ENCODE measurements at places on chromosomes 12 and 14.

GRCh38 chr14:84891404-84891803 lies 638.5 kb upstream of the FLRT2 start:
- DNase-seq: no peak

DNA sequence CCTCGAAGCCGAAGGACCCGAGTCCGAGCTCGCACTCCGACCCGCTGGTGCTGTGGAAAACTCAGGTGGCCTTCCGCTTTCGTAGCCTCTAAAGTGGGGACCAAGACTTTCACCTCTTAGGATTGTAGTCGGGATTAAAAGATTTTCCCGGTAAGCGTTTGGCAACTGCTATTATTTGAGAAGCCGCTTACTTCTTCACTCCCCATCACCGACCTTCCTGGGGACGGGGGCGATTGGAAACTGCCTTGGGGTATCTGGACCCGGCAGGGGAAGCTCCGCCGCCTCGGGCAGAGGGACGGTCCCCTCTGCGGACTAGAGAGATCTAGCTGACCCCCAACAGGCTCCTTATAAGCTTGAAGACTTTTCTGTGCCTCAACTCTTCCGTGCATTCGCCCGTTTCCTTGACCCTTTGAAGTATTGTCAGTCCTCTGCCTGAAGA lies 659 bp downstream of the TRAFD1 start:
- no peak for DNase-seq

GRCh38 chr12:124939421-124940142 lies 25.1 kb upstream of the UBC start:
- peak; percentile 92 for DNase-seq

DNA sequence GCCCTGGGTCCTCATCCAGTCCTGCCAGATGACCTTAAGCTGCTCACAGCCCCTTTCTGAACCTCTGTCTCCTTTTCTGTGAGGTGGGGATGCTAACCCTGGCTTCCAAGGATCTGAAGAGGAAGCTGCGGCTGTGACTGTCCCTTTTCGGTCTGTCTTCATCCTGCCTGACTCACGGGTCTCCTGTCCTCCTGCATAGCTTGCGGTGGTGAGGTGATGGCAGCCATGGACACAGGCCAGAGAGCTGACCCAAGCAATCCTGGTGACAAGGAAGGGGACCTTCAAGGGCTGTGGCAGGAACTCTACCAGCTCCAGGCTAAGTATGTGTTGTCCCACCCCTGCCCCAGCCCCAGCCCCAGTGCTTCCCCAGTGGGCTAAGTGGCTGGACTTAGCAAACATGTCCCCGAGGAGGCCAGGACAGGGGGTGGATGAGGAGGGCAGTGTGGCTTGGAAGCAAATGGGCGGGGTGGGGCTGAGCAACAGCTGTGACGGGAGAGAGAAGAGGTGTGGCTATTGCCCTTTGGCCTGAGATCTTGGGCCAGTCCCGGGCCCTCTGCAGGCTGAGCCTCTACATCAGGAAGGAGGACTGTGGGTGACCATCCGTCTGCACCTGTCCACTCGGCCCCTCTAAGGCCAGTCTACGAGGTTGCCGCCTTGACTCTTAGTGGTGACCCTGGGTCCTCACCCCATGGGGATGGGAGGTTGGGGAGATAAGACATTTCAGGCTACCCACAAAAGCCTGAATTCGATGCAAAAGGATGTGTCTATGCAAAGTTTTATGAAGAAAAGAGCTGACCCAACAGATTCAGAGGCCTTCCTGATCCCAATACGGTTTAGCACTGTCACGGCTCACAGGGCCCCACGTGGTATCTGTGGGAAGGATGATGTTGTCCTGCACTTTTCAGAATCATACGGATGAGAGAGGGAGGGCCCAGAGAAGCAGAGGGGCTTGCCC lies 1.1 kb downstream of the CCDC197 start:
- no peak for DNase-seq

DNA sequence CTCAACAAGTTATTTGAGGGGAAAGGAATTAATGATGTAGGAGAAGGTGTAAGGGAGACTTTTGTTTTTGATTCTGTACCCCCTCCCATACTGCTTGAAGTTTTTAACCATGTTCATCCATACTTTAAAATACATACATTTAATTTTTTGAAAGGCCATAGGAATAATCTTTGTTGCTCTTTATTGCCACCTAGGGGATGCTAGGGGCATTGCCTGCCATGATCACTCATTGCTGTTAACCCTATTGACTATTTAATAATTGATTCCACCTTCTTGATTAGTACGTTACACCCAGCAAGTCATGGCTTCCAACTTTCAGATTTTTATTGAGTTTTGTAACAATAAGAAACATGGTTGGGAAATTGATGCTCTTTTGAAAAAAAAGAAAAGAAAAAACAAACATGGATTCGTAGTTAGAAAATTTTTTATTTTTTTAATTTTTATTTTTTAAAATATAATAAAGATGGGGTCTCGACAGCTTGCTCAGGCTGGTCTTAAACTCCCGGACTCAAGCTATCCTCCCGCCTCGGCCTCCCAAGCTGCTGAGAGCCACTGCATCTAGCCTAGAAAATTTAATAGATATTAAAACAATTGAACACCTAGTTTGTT lies 8.5 kb upstream of the PRKAB1 start:
- DNase-seq: no peak

DNA sequence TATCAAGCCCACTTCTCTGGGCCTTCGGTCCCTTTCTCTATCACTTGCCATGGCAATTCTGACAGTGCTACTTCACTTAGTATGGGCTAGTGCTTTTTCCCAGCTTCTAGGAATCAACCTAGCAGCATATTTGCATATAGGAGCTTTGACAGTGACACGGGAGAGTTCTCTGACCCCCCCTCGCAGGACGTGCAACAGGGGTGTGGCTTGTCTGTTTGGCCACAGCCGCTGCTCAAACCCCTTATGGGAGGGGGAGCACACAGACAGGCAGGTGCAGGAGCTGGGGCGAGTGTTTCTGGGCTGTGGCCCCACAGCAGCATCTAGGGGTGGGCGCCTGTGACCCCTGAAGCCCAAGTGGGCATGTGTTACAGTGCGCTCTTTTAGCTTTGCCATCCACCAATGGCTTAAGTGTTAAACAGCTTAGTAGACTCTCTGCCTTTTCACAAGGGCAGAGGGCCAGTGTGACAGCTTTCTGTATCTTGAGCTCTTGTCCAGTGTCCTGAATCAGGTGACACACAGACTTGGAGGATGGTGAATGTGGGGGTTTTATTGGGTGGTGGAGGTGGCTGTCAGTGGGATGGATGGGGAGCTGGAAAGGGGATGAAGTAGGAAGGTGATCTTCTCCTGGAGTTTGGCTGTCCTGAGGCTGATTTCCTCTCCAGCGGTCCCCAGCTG lies 229.3 kb downstream of the PCNX1 start:
- no peak for DNase-seq

DNA sequence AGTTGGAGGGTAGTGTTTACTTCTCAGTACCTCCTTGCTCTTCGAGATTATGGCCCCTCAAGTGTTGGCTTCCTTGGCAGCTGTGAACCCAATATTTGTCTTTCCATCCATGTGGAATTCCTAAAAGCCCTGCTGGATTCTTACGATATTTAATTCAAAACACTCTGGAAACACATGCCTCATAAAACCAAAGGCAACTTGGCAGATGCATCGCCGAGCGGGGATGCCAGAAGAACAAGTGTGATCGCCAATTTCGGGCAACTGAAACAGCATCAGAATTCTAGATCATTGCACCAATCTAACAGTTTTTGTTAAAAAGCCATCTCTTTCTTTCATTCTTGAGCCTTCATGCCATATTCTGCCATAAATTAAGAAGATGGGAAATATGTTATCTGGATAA lies 934.4 kb downstream of the AACS start:
- DNase-seq: no peak

- no peak for DNase-seq
Measured at GRCh38 chr12:92261071-92261470, 115.4 kb upstream of the BTG1 start.

- no peak for DNase-seq
Measured at GRCh38 chr12:82848845-82849244, 162.1 kb downstream of the TMTC2 start.

GRCh38 chr12:105705765-105706164 lies 375.3 kb downstream of the C12orf75 start:
- no peak for DNase-seq

DNA sequence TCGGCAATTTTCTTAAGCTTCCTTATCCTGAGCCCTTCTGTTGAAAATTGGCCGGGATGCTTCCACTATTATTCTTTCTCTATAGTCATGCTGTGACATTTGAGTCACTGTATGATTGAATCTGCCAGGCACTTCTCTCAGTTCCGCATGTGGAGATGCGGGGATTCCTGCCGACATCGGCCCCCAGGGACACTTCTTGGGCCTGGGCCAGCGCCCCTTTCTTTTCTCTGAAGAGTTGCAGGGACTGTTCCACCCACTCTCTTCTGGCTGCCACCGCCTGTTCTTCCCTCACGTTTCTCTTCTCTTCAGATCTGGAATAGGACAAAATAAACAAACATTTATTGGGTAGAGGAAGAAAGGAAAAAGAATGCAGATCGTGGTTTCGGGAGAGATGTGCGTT lies 310.1 kb downstream of the ETNK1 start:
- no peak for DNase-seq

GRCh38 chr14:38143659-38144505 lies 63.8 kb upstream of the SSTR1 start:
- no peak for DNase-seq

DNA sequence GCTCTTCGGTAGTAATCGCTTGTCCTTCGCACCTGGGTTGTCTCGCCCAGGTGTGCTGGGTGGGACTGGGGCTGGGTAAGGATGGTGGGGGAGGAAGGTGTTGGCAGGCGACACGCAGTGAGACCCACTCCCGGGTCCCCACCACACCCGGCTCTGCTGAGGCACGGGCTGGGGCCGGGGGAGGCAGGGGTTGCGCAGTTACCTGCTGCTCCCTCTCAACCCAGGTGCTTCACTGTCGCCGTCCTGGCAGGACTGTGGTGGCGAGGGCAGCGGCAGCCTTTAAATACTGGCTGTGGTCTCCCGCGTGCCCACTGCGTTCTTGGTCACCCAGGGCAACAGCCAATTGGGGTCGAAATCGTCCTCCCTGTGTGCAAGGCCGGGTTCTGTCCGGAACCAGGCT lies at the start of gene CCER1:
Gene CCER1, minus strand, starts transcription at position 256 of the 400 bp plus-strand sequence. CDS start 434 bp downstream, outside the sequence.
- DNase-seq: no peak

- no peak for DNase-seq
Measured at GRCh38 chr14:64126548-64126947, 167.6 kb downstream of the ESR2 start.

DNA sequence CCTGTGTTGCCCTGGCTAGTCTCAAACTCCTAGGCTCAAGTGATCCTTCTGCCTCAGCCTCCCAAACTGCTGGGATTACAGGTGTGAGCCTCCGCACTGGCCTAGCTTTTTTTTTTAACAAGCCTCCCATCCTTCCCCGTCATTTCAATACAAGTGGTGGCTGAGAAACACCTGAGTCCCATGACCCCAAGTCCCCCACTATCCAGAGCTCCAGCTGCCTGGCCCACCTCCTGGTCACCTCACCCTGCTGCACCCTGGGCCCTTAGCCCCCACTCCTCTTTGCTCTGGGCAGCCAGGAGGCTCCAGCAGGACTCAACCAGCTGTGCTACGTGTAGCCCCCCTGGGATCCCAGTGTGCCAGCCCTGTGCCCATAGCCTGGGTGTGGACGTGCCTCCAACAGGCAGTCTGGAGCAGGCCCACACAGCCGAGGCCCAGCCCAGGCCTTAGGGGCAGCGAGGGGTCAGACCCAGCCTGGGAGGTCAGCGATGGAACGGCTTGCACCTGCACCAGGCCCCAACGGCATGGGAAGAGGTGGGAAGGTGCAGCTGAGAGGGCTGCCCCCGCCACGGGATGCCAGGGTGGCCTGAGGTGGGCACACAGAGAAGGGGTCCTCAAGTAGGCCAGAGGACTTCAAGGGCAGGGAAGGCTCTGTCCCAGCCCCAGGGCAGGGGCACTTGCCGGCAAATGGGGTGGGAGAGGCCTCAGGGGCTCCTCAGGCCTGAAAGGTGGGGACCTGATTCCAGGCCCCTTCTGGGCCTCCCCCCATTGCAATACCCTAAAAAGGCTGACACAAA lies 6.5 kb downstream of the AHNAK2 start:
- DNase-seq: no peak

- no peak for DNase-seq
Measured at GRCh38 chr12:1793426-1794210, 26.7 kb upstream of the LRTM2 start.

- DNase-seq: no peak
Measured at GRCh38 chr14:34496007-34496678, 34.1 kb upstream of the SPTSSA start.

GRCh38 chr12:66688846-66689439 lies 10.1 kb upstream of the GRIP1 start:
- DNase-seq: no peak

DNA sequence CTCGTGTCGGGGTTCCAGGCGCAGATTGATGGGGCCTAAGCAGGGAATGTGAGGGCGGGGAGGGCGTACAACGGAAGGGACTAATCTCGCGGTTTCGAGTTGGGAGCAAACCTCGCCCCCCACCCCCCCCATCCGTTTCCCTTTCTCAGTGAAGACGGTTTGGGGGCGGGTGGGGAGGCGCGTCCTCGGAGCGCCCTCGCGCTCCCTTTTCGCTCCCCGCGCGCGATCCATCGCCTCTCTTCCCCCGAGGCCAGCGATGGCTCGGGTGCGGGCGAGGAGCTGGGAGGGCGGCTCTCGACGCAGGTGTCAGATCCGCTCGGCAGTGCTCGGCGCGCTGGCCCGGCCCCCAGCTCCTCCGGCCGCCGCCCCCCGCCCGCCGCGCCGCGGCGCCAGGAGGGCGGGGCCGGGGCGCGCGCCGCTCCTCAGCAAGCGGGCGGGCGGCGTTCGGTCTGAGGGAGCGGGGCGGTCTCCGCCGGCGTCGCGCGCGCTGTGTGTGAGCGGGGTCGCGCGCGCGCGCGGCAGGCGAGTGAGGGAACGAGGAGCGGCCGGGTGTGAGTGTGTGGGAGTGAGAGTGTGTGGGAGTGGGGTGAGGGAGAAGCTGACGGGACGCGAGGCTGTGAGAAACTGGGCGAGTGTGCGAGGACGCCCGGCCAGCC lies at the start of gene RIMKLB:
Gene RIMKLB, plus strand, starts transcription at position 516 of the 656 bp plus-strand sequence. CDS start 15,876 bp downstream, outside the sequence.
- DNase-seq: peak; percentile 53

GRCh38 chr14:101823511-101824120 lies 62.1 kb downstream of the PPP2R5C start:
- DNase-seq: no peak

GRCh38 chr12:32100361-32100760 lies 6.3 kb upstream of the BICD1 start:
- no peak for DNase-seq

DNA sequence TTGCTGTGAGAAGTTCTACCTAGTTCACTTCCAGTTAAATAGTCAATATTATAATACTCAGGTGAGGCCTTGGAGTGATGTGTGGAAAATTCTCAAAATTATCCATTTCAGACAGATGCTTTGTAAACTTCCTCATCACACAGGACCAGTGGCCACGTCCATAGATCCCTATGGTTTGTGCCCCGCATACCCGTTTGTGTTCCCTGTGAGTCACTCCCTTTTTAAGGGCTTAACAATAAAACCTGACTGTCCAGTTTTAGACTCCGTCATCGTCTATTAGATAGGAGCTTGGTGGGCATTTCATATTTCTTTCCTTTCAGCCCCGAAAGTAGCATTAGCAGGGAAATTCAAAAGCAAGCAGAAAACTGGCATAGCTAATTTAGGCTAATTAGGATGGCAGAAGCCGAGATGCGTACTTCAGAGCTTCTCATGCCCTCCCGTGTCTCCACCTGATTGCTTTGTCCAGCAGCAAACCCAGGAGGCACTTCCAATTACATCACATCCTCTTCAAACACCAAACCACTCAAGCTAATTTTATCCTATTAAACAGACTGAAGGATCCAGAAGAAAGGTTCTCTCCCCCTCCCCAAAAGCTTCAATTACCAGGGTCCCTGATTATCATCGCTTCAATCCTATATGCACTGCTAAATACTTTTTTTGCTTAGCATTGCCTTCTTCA lies 186.6 kb upstream of the OTX2 start:
- DNase-seq: no peak

GRCh38 chr12:50088577-50089335 lies 3.6 kb downstream of the SMARCD1 start:
- peak; percentile 40 for DNase-seq
